ENCODE measurements at places on chromosomes 1 and 21.

- no peak for DNase-seq
Measured at GRCh38 chr1:41528726-41529605, 44.5 kb upstream of the EDN2 start.

DNA sequence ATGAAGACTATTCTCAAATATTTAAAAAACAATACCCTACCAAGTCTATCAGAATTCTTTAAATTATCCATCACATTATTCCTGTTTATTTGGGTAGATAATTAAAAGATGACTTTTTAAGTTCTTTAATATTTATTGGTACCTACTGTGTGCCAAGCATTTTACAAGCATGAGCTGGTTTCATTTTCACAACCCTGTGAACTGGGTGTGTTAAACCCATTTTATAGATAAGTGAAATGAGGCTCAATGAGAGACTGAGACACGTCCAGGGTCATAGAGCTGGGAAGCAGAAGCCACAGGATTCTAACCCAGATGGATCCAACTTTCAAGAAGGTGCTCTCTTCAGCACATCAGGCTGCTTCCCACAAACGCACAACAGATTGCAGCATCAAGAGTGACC is 12.3 kb downstream of the LRRN2 start:
- DNase-seq = no peak

GRCh38 chr1:89633800-89634625 is 1.1 kb downstream of the LRRC8C start:
- DNase-seq = no peak

DNA sequence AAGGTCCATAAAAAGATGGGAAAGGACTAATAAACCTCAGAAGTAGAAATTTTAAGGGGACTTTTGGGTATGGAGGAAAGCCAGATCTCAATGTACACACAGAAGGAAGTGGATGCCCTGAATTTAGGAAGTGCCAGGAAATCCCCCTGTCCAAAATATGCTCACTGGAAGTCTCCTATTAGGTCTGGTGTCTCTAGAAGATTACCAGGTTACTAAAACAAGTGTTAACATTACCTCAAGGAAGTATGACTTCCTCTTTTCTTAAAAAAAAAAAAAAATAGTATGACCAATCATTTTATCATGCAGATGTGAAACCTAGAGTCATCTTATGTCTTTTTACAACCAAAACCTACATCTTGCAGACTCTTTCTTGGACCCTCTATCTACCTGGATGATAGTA is 30.7 kb downstream of the CD58 start:
- no peak for DNase-seq

DNA sequence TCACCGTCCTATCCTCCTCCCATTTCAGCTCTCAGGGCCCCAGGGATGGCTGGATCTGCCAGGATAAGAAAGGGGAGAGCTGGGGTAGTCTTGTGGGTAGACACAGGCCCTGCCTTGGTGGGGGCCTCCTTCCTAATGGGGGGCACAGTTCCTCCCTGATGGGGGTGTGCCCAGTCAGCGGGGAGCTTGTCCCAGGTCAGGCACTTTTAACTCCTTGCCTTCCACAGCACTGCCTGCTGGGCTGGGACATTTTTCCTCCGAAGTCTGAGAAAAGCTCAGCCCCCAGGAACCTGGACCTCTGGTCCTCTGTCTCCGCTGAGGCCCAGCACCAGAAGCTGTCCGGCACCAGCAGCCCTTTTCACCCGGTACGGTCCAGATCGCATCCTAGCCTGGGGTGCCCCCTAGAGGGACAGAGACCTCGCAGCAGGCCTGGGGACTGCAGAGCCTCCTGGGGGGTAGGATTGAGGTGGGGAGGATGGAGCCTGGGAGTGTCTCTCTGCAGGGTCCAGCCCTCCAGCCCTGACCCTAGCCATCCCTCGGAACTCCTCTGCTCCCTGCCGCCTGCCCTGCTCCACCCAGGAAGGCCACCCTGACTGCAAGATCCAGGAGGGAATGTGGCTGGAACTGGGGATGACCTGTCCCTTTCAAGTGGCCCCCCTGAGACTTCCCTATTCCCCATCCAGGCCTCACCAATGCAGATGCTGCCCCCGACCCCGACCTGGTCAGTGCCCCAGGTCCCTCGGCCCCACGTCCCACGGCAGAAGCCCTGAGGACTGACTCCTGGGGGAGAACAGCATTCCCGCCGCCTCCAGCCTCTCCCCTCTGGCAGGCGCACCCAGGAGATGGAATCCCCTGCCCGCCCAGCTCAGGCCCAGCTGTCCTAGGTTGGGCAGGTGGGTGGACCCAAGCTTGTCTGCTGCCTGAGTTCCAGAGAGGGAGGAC is 12.0 kb downstream of the MIIP start:
- no peak for DNase-seq

- DNase-seq = no peak
Measured at GRCh38 chr1:235429143-235429542, 61.9 kb downstream of the TBCE start.

- DNase-seq = no peak
Measured at GRCh38 chr1:230286166-230286889, 139.8 kb downstream of the PGBD5 start.

DNA sequence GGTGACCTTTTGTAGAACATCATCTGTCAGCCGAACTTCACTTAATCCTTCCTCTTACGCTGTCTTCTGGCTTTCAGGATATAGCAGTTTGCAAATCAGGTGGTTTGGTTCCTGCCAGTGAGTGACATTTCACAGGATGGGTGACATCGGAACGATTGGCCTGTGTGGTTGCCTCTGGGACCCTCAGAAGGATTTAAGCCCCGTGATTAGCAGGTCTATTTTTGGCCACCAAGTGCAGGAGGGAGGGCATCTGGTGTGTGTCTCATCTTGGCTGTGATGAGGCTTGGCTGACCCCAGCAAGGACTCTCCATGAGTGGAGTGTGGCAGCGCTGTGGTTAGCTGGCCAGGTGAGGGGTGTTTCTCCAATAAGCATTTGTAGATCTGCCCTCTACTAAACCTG is 407.6 kb upstream of the VAMP3 start:
- no peak for DNase-seq

DNA sequence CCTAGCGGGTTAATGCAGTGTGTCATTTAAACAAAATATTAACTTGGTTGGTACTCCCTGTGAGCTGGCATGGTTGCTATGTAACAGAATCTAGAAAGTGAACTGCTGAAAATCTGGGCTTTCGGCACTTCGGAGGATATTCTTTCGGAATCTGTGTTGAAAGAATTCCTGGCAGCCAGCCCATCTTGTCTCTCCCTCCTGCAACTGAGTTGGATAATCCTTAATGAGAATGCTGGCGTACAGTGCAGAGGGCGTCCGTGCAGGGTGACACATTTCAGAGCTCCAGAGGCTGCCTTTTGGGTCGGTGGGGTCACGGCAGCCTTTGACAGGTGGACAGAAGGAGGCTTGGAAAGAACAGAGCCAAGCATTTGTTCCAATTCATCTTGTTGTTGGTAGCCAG is 3.7 kb downstream of the KAZN start:
- no peak for DNase-seq

DNA sequence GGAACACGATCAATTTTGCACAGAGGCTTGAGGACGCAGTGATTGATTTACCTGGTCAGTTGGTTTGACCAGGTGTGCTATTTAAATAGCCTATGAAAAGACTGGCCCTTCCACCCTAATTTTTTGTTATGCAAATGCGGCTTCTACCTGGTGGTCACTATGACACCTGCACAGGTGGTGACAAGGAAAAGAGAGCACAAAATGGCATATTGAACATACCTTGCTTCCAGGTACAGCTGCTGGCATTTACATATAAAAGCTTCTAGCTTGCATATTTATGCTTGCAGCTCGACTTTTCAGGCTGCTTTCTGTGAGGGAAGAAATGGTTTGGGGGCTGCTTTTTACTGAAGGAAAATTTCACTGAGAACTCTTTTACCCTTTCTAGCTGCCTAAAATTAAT is 15.3 kb upstream of the FMO4 start:
- DNase-seq = no peak

DNA sequence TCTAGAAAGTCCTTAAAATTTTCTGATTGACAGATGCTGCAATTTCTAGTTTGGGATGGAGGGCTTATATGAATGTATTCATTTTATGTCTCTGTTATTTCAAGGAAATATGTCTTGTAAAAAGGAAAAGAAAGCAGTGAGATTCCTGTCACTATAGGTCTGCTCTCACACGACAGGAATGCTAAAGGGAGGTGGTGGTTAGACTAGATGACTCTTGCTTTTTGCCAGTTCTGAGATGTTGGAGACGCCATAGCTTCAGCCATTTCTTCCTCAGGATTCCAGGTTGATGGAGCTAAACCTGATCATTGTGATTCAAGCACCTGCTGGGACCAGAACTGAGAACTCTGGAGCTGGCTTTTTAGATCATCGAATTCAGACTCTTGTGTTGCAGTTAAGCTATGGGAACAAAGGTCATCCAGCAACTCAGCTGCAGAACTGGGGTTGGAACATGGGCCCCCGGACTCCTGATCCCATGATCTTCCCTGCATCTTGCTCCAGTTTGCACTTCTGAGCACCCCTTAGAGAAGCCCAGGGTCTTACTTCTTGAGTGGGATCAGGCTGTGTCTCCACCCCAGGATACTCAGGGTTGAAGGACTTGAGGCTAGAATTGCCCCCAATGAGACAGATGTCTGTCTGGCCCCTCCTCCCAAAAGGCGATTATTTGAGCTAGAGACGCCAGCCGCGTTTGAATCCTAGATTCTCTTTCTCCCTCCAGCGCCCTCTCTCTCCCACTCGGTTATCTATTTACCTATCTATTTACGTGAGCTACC is 46.7 kb upstream of the FOXO6 start:
- no peak for DNase-seq

DNA sequence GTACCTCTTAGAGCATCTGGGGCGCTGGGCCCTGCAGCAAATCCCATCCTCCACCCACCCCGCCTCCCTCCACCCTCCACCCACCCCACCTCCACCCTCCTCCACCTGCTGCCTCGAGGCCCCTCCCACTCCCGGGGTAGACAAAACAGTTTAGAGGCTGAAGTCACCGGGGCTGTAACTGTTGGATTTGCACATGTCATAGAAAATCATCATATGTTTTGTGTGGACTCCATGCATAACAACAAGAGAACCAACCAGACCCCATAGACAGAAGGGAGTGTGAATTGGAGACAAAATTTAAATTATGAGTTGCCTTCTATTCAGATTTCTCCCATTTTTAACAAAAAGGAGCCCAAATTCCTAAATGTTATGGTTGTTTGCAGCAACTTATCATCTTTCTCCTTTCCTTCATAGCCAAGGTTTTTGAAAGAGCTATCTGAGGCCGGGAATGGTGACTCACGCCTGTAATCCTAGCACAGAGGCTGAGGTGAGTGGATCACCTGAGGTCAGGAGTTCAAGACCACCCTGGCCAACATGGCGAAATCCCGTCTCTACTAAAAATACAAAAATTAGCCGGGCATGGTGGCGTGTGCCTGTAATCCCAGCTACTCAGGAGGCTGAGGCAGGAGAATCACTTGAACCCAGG is 28.2 kb upstream of the LGALS8 start:
- no peak for DNase-seq

DNA sequence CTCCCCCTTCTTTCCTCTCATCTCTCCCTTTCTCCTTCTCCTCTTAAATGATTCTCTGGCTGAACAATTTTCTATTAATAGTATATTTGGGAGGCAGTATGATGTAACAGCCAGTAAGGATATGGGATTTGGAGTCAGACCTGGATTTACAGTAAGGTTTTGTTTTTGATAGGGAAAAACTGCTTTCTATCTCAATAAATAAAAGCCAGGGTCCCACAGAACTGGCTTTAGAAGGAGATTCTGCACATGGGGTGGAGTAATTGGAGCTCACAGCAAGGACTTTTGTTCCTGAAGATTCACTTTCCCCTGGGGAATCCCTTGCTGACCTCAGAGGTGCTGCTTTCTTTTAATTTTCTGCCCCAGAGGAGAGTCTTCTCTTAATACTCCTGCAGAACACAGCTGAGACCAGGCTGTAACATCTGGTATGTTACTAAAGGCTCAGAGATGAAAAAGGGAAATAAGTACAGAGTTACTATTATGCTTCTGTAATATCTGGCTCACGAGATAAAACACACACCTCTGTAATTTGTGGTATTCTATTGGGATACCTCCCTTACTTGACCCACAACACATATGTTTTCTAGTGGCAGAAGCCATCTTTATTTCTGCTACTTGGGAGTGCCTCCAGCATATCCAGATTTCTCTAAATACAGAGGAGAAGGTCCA is 13.4 kb downstream of the EPB41 start:
- DNase-seq = no peak

- no peak for DNase-seq
Measured at GRCh38 chr1:14852291-14852690, 253.8 kb downstream of the KAZN start.

DNA sequence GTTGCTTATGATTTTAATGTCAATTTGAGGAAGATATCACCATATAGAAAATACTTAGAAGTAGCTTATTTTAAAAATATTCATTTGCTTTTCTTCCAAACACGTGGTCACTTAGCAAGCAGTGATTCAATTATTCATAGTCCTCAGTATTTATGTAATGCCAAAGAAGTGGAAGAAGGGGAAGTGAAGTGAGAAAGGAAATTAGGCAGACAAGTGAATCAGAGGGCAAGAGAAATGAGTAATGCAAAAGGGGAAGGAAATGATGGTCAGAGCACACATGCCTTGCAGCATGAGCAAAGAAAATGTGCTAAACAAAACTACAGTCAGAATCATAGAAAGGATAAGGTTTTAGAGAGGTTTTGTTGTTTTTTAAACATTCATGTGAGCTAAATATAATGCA is 31.8 kb downstream of the SDCCAG8 start:
- no peak for DNase-seq

DNA sequence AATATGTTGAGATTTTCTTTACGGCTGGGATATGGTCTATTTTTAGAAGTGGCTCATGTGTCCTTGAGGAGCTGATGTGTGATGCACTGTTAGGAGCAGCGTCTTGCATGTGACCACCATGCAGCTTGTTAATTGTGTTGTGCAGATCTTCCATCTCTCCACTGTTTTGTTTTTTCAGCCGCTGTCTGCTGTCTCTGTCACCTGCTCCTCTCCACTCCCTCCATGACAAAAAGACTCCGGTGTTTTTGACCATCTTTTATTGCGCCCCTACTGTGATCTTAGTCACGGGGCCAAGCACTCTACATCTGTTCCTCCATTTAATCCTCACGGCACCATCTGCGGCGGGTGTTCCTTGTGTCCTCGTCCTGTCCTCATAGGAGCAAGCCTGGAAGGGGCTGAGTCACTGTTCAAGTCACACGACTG is 51.8 kb downstream of the ADARB1 start:
- DNase-seq = no peak

DNA sequence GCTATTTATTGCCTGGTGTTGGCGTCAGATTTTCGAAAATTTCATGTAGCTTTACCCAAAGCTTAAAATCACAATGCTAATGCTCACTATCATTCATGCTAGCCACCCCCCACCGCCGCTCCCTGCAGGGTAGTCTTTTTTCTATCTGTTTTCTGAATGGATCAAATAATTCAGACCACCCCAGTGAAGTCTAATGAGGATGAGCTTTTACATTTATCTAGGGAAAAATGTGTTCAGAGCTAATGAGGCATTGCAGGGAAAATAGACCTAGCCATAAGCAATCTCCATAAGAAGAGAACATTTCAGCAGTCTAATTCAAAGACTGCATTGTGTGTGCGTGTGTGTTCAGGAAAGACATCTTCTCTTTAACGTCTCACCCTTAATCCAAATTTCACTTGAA is 533.0 kb upstream of the PRMT6 start:
- DNase-seq = no peak

GRCh38 chr1:10623686-10624145 is 149.0 kb downstream of the PEX14 start:
- no peak for DNase-seq
